ENCODE measurements at places on chromosomes 16 and 17.

DNA sequence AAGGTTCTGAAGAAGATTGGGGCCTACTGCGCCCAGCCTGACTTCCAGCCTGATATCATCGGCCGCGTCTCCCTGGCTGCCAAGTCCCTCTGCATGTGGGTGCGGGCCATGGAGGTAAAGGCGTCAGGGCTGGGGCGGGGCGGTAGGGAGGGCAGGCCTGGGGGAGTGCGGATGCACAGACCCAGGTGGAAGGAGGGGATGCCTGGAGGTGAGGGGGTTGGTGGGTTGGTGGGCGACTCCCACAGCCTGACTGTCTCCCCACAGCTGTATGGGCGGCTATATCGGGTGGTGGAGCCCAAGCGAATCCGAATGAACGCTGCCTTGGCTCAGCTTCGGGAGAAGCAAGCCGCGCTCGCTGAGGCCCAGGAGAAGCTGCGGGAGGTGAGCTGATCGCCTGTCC lies 26.8 kb upstream of the KDM6B start:
- DNase-seq, result no peak

- DNase-seq, result no peak
These were observed 69.2 kb downstream of the PRKCB start for GRCh38 chr16:23905027-23905426.

GRCh38 chr16:56330476-56330875 lies 94.9 kb downstream of the AMFR start:
- no peak for DNase-seq

DNA sequence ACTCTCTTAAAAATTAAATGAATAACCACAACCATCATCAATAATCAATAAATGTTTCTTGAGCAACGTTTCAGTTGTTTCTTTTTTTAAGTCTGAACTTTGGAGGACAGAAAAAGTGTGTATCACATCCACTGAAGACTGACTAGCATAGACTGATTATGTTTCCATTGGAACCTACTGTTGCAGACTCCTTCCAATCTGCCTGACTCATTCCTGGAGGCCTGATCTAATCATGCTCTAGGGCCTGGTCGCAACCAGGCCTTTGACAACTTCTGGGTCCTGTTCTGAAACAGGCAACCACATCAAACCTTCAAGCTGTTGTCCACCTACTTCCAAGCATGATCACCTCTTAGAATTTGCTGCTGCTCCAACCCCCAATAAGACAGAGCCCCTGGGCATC lies 109.2 kb upstream of the NUDT7 start:
- DNase-seq, result no peak

DNA sequence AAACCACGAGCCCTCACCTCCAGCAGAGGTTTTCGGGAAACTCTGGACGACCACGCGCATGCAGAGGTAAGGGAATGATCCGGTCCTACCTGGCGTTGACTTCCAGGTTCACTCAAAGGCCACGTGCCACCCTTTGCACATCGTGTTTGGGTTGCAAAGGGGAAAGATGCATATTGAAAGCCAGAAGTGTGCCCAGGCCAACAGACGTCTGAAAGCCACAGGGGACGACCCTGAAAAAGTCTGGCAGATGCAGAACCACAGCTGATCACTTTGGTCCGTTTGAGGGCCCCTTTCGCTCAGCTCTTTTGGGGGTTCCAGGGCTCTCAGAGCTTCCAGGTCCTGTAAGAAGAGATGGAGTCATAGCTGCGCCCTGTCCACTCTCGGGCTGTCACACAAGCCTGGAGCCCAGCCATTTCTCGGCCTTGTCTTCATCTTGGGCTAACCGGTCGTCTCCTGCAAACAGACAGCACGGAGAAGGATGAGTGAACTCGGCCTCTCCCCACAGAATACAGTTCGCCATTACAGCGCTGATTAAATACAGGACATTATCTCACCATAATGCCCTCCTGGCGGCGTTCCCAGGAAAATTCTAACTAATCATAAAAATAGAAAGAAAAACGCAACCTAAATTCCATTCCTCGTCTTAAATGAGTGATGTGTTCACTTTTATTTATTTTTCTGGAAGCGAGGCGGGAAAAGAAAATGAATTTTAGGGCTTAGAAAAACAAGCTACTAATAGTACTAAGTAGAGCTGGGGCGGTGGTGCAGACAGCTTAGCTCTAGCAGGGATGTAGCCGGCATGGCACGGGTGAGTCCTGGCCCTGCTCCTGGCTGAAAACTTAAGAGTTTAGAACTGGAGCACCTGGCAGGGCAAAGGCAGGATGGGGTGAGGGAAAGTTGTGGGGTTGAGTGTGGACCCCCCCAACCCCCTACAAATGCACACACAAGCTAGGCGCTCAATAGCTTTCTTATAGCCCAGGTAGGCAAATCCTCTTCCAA lies 45.5 kb upstream of the ZFHX3 start:
- no peak for DNase-seq

DNA sequence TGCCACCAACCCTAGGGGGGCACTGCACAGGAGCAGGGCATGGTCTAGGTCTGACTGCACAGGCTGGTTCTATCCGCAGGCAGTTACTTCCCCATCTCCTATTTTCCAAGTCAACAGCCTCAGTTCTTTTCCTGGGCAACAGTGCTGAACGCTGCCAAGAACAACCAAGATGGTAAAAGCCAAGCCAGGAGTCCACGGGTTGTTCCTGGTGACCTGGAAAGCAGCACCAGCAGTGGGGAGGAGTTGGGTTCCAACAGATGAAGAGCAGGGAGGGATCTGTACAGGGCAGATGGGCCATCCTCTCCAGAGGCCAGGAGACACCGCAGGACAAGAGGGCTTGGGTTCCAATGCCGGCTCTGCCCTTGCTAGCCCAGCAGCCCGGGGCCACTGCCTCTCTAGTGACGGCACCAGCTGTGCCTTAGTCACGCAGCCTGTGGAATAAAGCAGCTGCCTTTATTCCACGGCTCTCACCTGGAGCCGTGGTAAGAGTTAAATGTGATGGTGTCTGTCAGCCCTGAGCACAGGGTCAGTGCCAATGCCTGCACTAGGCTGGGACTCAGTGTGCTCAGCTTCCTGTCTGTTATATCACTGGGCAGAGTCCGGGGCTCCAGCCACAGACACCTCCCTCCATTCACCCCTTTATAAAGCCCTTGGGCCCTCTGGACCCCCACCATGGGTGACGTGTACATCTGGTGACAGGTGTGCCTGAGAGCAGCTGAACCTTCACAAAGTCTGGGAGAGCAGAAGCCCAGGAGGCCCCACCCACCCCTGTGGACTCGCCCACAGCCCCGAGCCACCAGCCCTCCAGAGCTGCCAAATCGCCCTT lies 44.9 kb downstream of the MARF1 start:
- no peak for DNase-seq

Measured in stimulated activated CD4-positive, alpha-beta T cell treated with anti-CD3 and anti-CD28 coated beads, Interleukin-4, amount 100 ng/mL, for 4 hours (primary cell).